Pericardium fibroblast (primary cell): ENCODE measurements at places on chromosomes 1 and 21. TPM values are rescaled to one million over a fixed set of nuclear protein-coding genes. Genes with fewer than 3 reads are reported as not detected.

Gene PTTG1IP
- 276 and 321 TPM in 2 replicates for total RNA-seq

Gene HYI
- 28.3 and 55.9 TPM in 2 replicates for total RNA-seq

Gene RGS13
- not detected in 2 replicates for total RNA-seq

Gene ATP5PF
- total RNA-seq, result 70.0 and 76.8 TPM in 2 replicates

Gene AADACL4
- 0.58 TPM in 1 of 2 replicates, not detected in the other for total RNA-seq

Gene OR2L13
- total RNA-seq, result not detected in 2 replicates

Gene PYHIN1
- total RNA-seq, result not detected in 2 replicates

Gene COL16A1
- 110 and 170 TPM in 2 replicates for total RNA-seq

Gene CDCA8
- total RNA-seq, result 0.47 and 0.60 TPM in 2 replicates

Gene PLK3
- total RNA-seq, result 13.5 and 24.2 TPM in 2 replicates

Gene LIPI
- total RNA-seq, result not detected in 2 replicates

Gene KIF2C
- 1.1 and 1.4 TPM in 2 replicates for total RNA-seq

Gene CELA2A
- not detected in 2 replicates for total RNA-seq

Gene SH2D2A
- 0.23 TPM in 1 of 2 replicates, not detected in the other for total RNA-seq

Gene LRRC71
- total RNA-seq, result not detected in 2 replicates

Gene OR2T1
- not detected in 2 replicates for total RNA-seq

Gene TESK2
- 2.2 and 2.3 TPM in 2 replicates for total RNA-seq

Gene CD34
- 6.6 and 32.9 TPM in 2 replicates for total RNA-seq

Gene LRRC38
- total RNA-seq, result 1.1 TPM in 1 of 2 replicates, not detected in the other

Gene AMPD1
- not detected in 2 replicates for total RNA-seq

Gene TNFRSF18
- not detected in 2 replicates for total RNA-seq

Gene UBXN10
- under 0.01 TPM in 1 of 2 replicates, not detected in the other for total RNA-seq

Gene SPRR1A
- not detected in 2 replicates for total RNA-seq

Gene IPO13
- 18.0 and 24.4 TPM in 2 replicates for total RNA-seq
